ENCODE measurements at places on chromosomes 3 and 15.
A peak's percentile ranks its signal among the peaks of the same experiment; 100 is the strongest.

DNA sequence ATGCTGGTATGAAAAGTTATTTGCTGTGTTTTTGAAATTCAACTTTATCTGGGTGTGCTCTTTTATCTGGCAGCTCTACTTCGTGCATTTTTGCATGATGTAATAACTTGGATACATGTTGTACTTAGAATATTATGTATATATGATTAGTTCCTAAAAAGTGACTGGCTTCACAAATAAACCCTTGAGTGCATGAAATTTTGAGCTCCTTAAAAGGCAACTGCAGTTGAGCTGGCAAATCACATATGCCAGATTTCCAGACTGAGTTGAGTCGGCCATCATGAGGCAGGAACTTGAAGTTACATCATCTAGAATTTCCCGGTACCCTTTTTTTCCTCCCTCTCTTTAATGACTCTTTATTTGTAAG, 162.5 kb downstream of the FNDC3B start:
- no peak for DNase-seq

DNA sequence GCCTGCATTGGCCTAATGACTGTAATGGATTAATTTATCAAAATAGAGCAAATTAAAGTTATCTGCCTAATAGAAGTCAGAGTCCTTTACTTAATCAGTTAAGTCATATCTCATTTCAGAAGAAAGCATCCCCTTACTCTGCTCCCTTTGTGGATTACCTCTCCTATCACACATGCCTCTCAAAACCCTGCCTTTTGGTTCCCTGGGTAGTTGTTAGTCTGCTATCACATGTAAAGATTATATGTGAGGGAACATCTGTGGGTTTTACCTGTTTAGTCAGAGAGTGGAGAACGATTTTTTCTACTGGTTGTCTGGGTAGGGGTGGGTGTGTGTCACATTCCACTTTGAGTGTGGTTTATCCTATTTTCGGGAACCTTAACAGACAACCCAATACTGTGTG, 16.4 kb downstream of the UBE2E2 start:
- DNase-seq = no peak

DNA sequence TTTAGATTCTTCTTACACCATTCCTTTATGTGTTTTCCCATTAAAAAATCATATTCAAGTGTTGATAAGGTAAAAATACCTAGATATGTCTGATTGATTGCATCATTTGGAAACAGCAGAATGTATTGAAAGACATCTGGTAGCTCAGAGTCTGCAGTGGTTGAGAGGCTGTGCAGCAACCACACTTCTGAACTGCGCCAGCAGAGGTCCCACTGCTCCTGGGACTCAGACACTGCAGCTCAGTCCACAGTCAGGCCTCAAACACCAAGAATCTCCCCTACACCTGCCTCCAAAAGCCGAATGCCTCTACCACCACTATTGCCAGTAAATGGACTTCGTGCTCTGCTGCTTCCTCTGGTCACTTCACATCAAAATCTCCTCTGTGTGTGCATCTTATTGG, 176.9 kb upstream of the LMCD1 start:
- DNase-seq = peak; percentile 71

DNA sequence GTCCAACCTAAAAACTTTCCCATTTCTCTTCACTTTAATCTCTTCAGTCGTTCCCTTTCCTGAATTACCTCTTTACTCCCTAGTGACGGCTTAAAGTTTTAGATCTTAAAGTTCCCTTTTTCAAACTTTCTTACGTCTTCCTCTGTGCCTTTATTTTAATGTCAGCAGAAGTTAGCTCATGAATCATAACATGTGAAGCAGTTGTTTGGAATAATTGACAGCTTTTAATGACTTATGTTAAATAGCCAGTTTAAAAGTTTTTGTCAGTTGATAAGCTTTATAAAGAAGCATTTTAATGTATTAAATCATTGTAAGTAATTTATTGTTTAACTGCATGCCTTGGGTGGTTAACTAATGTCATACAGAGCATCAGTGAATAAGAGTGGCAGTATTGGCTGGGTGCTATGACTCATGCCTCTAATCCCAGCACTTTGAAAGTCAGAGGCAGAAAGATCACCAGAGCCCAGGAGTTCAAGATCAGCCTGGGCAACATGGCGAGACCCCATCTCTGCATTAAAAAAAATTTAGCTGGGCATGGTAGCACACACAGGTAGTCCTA, 33.9 kb downstream of the PIK3CA start:
- no peak for DNase-seq

GRCh38 chr3:38149708-38150107, 11.2 kb downstream of the MYD88 start:
- DNase-seq = no peak

- DNase-seq = no peak
Measured at GRCh38 chr3:133547432-133548041, 25.9 kb upstream of the CDV3 start.

GRCh38 chr15:49032601-49033145, 13.6 kb downstream of the SECISBP2L start:
- DNase-seq = no peak

GRCh38 chr3:4600493-4600892, 107.3 kb downstream of the ITPR1 start:
- no peak for DNase-seq

GRCh38 chr3:112557976-112558375, 3.8 kb downstream of the ATG3 start:
- no peak for DNase-seq

DNA sequence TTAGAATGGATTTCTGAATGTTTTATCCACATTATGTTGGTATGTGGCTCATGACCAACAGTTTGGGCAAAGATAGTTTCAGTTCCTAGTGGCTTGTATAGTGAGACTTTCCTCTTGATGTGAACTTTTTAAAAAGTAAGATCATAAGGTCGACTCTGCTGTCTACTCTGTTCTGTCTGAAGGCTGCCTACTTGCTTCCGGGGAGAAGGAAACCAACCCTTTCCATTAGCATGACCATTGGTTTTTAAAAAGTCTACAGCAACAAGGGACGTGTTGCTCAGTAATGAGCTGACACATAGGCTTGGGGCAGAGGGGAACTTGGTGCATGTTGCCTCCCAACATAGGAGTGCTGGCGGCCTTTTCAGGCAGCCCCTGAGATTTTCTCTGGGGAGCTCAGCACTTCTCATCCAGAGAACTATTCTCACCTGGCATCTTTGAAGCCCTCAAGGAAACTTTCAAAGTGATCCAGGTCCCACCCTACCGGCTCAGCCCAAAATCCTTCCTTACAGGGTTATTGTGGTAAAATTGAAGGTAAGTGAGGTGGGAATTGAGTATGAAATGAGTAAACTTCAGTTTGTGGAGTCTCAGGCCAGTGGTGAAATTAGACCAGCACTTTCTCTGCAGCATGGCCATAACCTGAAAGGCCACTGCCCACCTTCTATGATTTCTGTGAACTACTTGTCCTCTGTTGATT, 30.6 kb downstream of the PSMD6 start:
- no peak for DNase-seq

- peak; percentile 66 for DNase-seq
Measured at GRCh38 chr15:59138243-59138642, 33.3 kb downstream of the CCNB2 start.

DNA sequence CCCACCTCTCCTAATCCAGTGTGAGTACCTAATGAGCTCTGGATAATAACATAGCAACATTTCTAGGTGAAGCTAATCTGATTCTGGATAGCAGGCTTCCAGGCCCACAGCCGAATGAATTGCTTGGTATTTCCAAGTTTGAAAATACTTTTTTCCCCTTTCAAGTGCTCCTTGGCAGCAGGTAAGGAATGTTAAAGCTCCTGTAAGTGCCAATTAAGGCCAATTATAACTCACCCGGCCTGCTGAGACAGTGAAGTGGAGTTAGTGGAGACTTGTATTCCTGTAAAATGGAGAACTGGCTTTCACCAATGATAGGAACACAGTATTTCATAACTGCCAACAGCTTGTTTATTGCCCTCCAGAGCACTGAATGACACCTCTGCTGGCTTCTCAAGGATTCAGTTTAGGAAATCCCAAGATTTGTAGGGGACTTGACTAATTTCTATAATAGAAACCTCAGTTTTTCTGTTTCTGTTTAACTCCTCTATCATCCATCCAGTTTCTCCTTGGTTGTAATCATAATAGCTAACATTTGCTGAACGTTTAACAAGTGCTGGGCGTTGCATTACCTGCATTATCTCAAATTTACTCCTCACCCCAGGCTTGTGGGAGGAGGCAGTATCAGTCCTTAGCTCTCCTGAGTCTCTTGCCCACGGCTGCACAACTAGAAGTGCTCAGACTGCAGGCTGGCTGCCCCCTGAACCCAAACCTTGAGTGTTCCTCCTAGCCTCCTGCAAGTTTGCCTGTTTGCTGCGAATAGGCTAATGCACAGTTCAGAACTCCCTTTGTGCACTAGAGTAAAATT, 52.7 kb upstream of the SCAANT1 start:
- DNase-seq = no peak

DNA sequence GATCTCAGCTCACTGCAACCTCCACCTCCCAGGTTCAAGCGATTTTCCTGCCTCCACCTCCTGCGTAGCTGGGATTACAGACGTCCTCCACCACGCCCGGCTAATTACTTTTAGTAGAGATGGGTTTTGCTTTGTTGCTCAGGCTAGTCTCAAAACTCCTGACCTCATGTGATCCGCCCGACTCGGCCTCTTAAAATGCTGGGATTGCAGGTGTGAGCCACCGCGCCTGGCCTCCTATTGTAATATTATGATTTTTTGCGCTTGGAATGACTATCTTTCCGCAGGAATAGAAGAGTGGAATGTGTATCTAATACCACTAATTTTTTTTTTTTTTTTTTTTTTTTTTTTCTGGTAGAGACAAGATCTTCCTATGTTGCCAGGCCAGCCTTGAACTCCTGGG, 1.8 kb downstream of the ARL8B start:
- DNase-seq = no peak

- no peak for DNase-seq
Measured at GRCh38 chr15:92011611-92012367, 158.3 kb downstream of the SLCO3A1 start.

- no peak for DNase-seq
Measured at GRCh38 chr15:69311319-69311721, 12.6 kb downstream of the PAQR5 start.

DNA sequence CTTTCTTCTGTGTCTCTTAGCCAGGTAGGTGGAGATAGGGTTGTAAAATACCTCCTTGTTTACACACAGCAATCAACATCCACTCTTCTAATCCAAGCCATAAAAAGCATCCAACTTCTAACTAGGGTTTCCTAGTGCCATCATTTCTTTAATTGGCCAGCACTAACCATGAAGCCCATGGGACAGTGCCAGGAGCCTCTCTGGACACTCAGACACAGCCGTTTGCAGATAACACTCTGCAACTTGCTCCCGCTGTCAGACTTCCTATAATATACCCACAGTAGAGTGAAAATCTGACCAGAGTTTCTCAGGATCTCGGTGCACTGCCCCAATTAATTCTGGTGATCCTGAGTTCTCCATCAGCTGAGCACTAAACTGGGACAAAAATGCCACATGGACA, 53.4 kb downstream of the TAFA4 start:
- DNase-seq = no peak

GRCh38 chr3:62688050-62688449, 187.2 kb downstream of the CADPS start:
- DNase-seq = no peak

GRCh38 chr3:9296241-9296640, 46.8 kb upstream of the SRGAP3 start:
- DNase-seq = no peak

DNA sequence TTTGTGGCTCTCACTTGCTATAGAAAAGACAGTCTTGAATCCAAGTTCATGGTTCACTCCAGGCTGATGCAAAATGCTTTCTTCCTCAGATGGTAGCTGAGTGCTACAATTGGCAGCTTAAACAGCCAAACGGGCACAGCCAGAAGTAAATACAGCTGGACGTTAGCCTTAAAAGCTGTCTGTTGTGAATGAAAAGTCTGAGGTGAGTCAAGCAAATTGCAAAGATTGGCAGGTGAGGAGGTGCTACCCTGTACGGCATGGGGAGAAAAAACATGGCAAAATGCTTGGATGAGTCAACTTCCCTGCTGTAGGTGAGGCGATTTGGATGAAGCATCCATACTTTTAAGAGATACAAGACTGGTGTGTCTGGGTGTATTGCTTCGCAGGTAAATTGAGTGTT, 40.5 kb downstream of the IL5RA start:
- DNase-seq = no peak

DNA sequence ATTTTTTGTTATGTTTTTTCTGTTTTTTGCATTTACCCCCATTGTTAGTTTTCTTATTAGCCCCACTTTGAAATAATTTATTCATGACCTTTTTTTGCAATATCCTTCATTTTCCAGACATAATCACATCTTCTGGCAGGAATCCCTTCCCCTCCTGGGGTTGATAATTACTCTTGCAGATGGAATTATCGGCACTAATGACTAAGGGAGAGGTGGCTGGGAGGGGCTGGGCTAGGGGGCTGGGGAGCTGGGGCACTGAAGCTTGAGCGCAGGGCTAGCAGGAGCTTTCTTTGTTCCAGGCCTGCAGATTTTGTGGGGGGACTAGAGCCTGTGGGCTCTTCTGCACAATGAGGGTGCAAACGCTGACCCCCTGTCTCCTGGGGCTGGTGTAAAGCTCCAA, 77.8 kb downstream of the RAB11A start:
- DNase-seq = no peak

DNA sequence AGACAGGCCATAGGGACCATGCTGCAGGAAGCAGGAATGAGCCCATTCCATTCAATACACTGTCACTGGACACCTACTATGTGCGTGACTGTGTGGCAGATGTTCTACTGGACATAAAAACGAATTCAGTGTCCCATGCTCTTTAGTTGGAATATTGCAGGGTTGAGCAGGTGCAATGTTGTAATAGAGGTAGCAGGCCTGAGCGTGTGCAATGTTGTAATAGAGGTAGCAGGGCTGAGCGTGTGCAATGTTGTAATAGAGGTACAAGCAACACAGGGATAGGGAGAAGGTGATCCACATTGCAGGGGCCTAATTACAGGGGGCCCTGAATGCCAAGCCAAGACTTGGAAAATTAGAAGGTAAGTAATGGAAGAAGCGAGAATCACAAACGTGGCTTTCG, 261.4 kb upstream of the HES1 start:
- DNase-seq = no peak

- no peak for DNase-seq
Measured at GRCh38 chr15:79171320-79172031, 80.9 kb upstream of the RASGRF1 start.

GRCh38 chr3:184067573-184068055, 14.8 kb downstream of the HTR3C start:
- no peak for DNase-seq

DNA sequence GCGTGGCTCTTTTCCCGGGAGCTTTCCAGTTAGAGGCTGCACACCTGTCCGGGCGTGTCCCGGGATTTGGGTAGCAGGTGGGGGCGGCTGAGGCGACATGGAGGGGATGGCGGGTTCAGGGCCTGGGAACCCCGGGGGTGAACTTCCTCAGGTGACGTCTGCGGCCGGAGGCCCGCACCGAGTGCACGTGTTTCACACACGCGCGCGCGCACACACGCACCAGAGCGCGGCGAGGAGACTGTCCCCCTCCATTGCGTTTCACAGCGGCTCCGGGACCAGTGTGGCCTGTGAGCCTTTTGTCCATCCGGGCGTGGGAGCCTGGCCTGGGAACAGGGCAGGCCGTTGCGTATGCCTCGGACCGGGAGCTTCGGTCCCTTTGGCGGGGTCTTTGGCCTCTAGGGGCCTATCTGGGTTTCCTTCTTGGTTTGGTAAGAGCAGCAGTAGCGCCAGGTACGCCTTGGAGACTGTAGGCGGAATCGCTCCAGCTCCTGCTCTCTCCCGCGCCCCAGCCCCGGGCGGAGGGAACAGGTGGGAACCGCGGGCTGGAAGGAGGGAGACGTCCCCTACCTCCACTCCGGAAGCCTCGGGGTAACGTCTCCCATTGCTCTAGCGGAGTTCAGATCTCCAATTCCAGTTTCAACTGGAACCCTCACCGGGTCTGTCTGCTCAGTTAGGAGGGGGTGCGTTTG, 220.0 kb downstream of the MEIS2 start:
- no peak for DNase-seq
